ENCODE measurements at places on chromosomes 16 and 17. TPM values are rescaled to one million over a fixed set of nuclear protein-coding genes. Genes with fewer than 3 reads are reported as not detected.

DNA sequence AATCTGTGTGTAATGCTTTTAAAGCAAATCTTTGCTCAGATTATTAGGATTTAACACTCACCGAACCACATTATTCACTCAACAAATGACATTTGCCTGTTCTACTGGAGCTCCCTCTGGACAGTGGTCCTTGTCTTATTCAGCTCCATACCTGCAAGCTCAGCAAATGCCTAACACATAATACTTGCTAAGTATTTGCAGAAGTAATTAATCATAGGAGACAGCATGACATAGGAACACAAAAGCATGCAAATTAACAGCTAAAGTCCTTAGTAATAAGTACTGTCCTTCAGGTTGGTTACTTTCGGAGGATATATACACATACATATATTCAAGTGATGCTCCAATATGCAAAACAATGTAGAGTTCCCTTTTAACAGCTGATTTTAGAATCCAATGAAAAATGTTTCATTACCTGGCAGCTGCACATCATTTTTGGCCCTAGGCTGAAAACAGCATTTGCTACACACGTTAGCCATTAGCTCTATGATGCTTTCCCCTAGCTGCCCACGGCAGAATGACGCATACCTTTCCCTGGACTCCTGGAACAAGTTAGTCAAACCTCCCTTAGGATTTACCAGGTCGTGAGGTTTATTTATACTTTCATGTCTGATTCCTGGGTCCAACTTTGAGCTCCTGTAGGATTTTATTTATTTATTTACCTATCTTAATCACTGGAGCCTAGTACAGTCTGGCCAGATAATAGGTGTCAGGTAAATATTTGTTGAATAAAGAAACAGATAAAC lies 8.6 kb downstream of the BRD7 start:
- H3K27me3 ChIP-seq: no peaks in the 10 kb centered on the region
- peaks cover 66% of the 10 kb centered on the region for H3K36me3 ChIP-seq
- DNase-seq: no peak
- no peak overlapping the region for H3K4me3 ChIP-seq
- H3K27ac ChIP-seq: no peak overlapping the region
- H3K4me1 ChIP-seq: peaks cover 19% of the 10 kb centered on the region

GRCh38 chr17:66276328-66276937 lies 26.0 kb upstream of the PRKCA start:
- DNase-seq: no peak
- H3K27ac ChIP-seq: no peak overlapping the region

- H3K27me3 ChIP-seq: no peaks in the 10 kb centered on the region
- no peaks in the 10 kb centered on the region for H3K36me3 ChIP-seq
- H3K4me3 ChIP-seq: no peak overlapping the region
- H3K27ac ChIP-seq: no peak overlapping the region
- no peaks in the 10 kb centered on the region for H3K4me1 ChIP-seq
Measured at GRCh38 chr17:76179496-76180467, 38.7 kb upstream of the FOXJ1 start.

DNA sequence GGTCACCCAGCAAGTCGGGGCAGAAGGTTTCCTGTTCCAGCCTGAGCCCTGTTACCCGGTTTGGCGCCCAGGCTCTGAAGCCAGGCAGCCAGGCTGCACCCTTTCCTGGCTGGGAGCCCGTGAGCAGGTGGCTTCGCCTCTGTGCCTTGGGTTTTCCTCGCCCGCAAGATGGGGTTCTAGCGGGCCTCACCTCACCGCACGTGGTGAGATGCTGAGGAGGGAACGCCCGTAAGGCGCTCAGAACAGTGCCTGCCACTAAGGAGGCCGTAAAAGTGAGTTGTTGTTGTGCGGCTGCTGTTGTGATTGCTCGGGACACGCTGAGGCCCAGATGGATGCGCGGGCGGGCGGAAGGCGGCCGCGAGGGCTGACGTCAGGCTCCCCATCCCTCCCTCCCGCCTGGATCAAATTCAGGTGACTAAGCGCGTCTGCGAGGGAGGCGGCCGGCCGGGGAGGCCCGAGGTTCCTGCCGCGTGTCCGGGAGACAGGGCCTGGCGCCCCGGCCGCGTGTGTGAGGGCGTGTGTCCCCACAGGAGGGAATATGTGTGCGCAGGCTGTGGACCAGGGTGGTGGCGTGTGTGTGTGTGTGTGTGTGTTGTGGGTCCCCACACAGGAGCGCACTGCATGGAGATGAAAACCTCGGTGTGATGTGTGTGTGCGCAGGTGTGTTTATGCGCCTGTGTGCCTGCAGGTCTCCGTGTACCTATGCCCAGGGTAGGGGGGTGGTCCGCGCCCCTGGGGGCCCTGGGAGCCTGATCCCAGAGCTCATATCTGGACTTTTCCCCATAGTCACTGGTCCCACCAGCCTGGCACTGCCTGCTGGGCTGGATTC lies 4.3 kb downstream of the CAMKK1 start:
- no peaks in the 10 kb centered on the region for H3K36me3 ChIP-seq
- peaks cover 65% of the 10 kb centered on the region for H3K4me1 ChIP-seq
- H3K4me3 ChIP-seq: no peak overlapping the region
- no peaks in the 10 kb centered on the region for H3K27me3 ChIP-seq

DNA sequence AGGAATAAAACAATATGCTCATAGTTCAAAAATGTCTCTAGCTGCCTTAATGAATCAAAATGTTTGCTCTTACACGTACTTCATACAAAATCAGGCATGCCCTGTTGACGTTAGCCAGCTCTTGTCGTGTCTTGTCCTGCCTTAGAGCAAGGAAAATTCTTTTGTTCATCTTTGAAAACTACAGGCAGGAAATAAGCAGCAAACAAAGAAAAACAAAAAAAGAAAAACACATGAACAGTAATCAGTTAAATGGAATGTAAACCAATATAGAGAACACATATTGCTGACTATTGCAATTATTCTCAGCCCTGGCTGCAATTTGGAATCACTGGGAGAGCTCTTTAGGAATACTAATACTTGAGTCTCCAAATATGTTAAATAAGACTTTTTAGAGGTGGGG lies 1.7 kb downstream of the CAPNS2 start:
- H3K27me3 ChIP-seq: no peaks in the 10 kb centered on the region
- no peak overlapping the region for H3K4me3 ChIP-seq
- no peaks in the 10 kb centered on the region for H3K36me3 ChIP-seq
- no peak overlapping the region for H3K27ac ChIP-seq

DNA sequence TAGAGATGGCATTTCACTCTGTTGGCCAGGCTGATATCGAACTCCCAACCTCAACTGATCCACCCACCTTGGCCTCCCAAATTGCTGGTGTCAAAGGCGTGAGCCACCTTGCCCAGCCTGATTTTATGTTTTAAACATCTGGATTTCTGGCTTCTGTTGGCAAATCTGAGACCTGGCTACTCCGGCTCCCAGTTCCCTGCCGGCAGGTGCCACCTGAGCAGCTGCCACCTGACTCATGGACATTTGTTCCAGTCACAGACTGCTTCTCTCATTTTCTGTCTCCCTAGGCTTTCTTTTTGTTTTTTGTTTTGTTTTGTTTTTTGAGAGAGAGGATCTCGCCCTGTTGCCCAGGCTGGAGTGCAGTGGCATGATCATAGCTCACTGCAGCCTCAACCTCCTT lies 9.6 kb downstream of the PMM2 start:
- H3K36me3 ChIP-seq: peaks cover 56% of the 10 kb centered on the region
- no peak overlapping the region for H3K27ac ChIP-seq
- H3K4me3 ChIP-seq: no peak overlapping the region
- H3K4me1 ChIP-seq: no peaks in the 10 kb centered on the region
- DNase-seq: no peak

- no peak for DNase-seq
- no peak overlapping the region for H3K4me3 ChIP-seq
- peaks cover 97% of the 10 kb centered on the region for H3K4me1 ChIP-seq
- H3K27me3 ChIP-seq: no peaks in the 10 kb centered on the region
Measured at GRCh38 chr17:45307290-45308015, 9.4 kb downstream of the MAP3K14 start.

GRCh38 chr17:28416703-28417311 lies 10.8 kb upstream of the SLC46A1 start:
- no peaks in the 10 kb centered on the region for H3K27me3 ChIP-seq
- no peak overlapping the region for H3K27ac ChIP-seq
- H3K4me3 ChIP-seq: no peak overlapping the region
- DNase-seq: no peak

GRCh38 chr16:83100679-83101078 lies 473.9 kb downstream of the CDH13 start:
- no peaks in the 10 kb centered on the region for H3K27me3 ChIP-seq
- no peak for DNase-seq
- H3K36me3 ChIP-seq: no peaks in the 10 kb centered on the region
- H3K4me1 ChIP-seq: no peaks in the 10 kb centered on the region
- H3K27ac ChIP-seq: no peak overlapping the region

DNA sequence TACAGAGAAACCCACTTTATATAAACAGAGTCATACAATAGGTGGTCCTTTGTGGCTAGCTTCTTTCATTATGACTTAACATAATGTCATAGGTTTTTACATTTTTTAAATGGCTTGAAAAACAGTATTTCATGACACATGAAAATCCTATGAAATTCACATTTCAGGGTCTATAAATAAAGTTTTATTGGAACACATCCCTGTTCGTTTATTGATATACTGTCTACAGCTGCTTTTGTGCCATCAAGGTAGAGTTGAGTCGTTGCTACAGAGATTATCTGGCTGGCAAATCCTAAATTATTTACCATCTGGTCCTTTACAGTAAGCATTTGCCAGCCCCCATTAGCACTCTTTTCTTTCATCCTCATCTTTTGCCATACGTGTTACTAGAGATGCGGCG lies 2.3 kb downstream of the VPS4A start:
- H3K4me1 ChIP-seq: peaks cover 32% of the 10 kb centered on the region
- DNase-seq: no peak
- H3K27me3 ChIP-seq: no peaks in the 10 kb centered on the region
- peaks cover 8% of the 10 kb centered on the region for H3K36me3 ChIP-seq
- no peak overlapping the region for H3K27ac ChIP-seq

DNA sequence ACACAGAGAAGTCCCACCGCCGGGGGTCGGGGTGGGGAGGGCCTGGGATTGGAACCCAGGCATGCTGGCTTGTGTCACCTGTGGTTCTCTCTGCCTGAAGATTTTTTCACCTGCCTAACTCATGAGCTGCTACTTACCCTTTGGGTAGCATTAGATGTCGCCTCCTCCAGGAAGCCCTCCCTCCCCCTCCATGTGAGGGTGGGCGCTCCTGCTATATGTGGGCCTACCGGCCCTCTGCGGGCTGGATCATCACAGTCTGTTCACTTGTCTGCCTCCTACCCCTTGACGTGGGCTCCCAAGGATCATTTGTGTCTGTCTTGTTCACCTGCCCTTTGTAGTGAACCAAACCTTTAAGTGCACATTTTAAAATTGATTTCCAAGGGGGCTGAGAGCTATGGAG lies 106.8 kb downstream of the SEC14L1 start:
- peaks cover 11% of the 10 kb centered on the region for H3K4me1 ChIP-seq
- H3K4me3 ChIP-seq: peak overlapping the region; percentile 70
- DNase-seq: no peak
- no peak overlapping the region for H3K27ac ChIP-seq

- H3K36me3 ChIP-seq: no peaks in the 10 kb centered on the region
- no peak for DNase-seq
- H3K4me1 ChIP-seq: no peaks in the 10 kb centered on the region
- no peak overlapping the region for H3K27ac ChIP-seq
- no peak overlapping the region for H3K4me3 ChIP-seq
- H3K27me3 ChIP-seq: no peaks in the 10 kb centered on the region
Measured at GRCh38 chr16:23225634-23226033, 43.1 kb downstream of the SCNN1G start.

GRCh38 chr17:62098623-62099231 lies 33.6 kb upstream of the MED13 start:
- no peaks in the 10 kb centered on the region for H3K4me1 ChIP-seq
- DNase-seq: no peak
- H3K36me3 ChIP-seq: no peaks in the 10 kb centered on the region
- H3K27me3 ChIP-seq: no peaks in the 10 kb centered on the region
- no peak overlapping the region for H3K4me3 ChIP-seq

- no peak overlapping the region for H3K4me3 ChIP-seq
- peaks cover 16% of the 10 kb centered on the region for H3K4me1 ChIP-seq
- no peaks in the 10 kb centered on the region for H3K27me3 ChIP-seq
- no peaks in the 10 kb centered on the region for H3K36me3 ChIP-seq
- H3K27ac ChIP-seq: no peak overlapping the region
Measured at GRCh38 chr17:64185101-64185500, 55.2 kb upstream of the ERN1 start.

- H3K27ac ChIP-seq: no peak overlapping the region
- H3K27me3 ChIP-seq: peaks cover 44% of the 10 kb centered on the region
- H3K4me1 ChIP-seq: peaks cover 23% of the 10 kb centered on the region
- DNase-seq: no peak
Measured at GRCh38 chr17:30240177-30240576, 4.7 kb upstream of the SLC6A4 start.

DNA sequence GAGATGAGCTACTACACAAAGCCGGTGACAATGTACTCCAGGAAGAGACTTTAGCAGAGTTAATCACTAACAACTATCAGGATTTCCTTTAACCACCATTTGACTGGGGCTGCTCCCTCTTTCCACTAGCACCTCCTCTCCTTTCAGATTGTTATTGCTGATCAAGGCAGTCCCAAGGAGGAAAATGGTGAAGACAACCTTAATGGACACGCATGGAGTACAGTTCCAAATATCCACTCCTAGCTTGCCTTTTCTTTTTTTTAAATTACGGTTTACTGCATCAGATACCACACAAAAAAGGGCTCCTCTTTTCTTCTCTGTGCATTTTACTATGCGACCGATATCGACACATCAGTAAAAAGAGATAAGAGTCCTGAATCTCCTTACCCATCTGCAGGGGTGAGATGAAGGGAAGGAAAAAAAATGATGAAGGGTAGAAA lies 30.9 kb downstream of the FAM222B start:
- H3K4me1 ChIP-seq: peaks cover 38% of the 10 kb centered on the region
- peak overlapping the region; percentile 92 for H3K27ac ChIP-seq
- peak overlapping the region; percentile 91 for H3K4me3 ChIP-seq
- DNase-seq: no peak

GRCh38 chr17:57174591-57174990 lies 81.7 kb upstream of the MSI2 start:
- H3K27ac ChIP-seq: no peak overlapping the region
- H3K36me3 ChIP-seq: no peaks in the 10 kb centered on the region
- H3K4me3 ChIP-seq: no peak overlapping the region
- H3K27me3 ChIP-seq: peaks cover 3% of the 10 kb centered on the region
- no peaks in the 10 kb centered on the region for H3K4me1 ChIP-seq

CPPED1 gene
- 6.0 TPM for polyA plus RNA-seq

CDH1 gene
- not detected for polyA plus RNA-seq

PYDC1 gene
- not detected for polyA plus RNA-seq

AANAT gene
- polyA plus RNA-seq: 0.73 TPM

TPPP3 gene
- polyA plus RNA-seq: 26.1 TPM

NPIPB8 gene
- not detected for polyA plus RNA-seq

SEPTIN12 gene
- polyA plus RNA-seq: not detected

CD300H gene
- polyA plus RNA-seq: not detected

SOX15 gene
- polyA plus RNA-seq: 2.6 TPM

All from heart right ventricle (tissue), 16 donors.